ENCODE measurements at places on chromosomes 3 and 15.

DNA sequence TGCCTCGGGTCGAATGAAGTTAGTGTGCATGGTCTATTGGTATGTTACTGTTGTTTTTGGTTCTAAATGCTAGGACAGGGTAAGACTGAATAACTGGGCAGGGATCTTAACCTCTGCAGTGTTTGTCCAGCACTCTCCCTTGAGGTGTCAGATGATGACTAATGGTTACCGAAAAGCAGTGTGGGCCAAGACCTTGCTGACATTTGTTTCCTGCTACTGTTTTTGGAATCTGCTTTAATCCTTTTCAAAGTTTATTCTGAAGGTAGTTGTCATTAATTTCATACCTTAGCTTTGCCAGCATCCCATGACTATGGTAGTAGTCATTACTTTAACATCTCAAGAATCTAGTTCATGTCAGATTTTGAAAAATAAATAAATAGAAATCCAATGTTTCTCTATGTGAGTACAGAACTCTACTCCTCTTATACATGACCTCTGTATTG, 117.0 kb downstream of the P3H2 start:
- peak; percentile 12 for DNase-seq

DNA sequence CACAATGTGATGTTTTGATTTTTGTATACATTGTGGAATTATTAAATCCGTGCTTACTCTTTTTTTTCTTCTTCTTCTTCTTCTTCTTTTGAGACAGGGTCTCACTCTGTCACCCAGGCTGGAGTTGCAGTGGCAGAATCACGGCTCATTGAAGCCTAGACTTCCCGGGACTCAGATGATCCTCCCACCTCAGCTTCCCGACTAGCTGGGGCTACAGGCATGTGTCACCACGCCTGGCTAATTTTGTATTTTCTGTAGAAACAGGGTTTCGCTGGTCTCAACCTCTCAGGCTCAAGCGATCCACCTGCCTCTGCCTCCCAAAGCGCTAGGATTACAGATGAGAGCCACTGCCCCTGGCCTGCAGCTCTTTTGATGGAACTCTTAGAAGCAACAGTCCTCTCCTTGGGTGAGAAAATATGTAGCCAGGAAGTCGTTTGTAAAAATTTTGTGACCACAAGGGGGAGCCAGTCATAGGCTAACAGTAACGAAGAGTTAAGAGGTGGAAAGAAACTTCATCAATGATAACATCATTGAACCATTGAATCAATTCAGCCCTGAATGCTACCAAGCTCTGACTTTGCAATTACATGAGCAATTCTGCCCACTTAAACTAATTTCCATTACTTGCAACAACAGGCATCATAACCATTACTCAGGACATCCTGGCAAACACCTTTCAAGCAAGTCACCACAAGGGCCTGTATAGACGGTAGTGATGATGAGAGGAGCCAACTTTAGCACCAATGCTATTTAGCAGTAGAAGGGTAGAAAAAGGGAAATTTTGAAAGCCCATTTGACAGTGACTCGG, 16.7 kb upstream of the CMTM7 start:
- DNase-seq = no peak

GRCh38 chr3:335240-335639, 138.7 kb downstream of the CHL1 start:
- no peak for DNase-seq

DNA sequence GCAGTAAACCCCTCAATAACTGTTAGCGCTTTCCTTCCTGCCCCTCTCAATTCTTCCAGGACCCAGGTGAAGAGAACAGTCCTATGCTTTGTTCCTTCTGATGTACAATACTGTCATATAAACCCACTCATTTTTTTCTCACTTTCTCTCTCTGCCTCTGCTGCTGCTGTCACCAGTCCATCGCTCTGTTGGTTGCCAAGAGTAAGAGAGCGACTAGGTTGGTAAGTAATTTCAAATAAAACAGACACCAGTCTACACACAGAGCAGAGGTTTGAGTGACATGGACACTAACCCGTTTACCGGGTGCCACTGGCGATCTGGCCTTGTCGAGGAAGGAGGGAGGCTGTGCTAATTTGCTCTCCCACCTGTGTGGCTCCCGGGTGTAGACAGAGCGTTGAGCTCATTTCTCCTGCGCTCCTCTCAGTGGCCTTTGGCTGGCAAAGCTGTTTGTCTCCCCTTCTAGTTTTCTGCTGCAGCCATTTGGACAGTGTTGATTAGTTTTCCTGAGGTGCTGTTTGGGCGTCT, 215.4 kb downstream of the THSD4 start:
- no peak for DNase-seq

DNA sequence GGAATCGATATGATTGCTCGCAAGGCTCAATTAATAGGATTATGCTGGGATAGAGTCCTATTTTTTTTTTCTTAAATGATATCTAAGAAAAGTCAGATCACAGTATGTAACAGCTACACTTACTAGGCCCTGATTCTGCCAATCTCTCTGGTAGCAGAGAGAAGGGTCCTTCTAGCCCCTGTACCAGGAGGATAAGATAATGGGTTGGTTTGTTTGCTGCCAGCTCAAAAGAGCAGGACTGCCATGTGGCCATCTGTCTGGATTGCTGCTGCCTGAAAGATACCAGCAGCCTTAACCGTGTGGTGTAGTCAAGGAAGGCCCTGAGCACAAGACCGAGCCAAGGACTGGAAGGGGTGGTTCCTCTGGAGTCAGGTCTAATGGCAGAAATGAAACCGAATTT, 236.4 kb downstream of the KLF13 start:
- DNase-seq = no peak

DNA sequence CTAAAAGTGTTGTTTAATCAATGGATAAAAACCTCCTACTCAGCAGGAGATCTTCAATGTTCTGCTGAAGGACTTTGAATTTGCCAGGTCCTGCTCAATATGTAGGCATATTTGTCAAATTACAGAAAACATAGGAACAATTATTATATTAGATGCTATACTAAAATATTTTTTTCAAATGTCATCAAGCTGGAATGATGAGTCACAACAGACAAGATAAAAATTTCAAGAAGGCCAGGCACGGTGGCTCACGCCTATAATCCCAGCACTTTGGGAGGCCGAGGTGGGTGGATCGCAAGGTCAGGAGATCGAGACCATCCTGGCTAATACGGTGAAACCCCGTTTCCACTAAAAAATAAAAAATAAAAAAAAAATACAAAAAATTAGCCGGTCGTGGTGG, 68.0 kb downstream of the AQP9 start:
- DNase-seq = no peak

GRCh38 chr3:14244521-14245247, 66.1 kb downstream of the LSM3 start:
- no peak for DNase-seq

- no peak for DNase-seq
Observed at GRCh38 chr3:10017636-10018292, 8.5 kb upstream of the FANCD2 start.

DNA sequence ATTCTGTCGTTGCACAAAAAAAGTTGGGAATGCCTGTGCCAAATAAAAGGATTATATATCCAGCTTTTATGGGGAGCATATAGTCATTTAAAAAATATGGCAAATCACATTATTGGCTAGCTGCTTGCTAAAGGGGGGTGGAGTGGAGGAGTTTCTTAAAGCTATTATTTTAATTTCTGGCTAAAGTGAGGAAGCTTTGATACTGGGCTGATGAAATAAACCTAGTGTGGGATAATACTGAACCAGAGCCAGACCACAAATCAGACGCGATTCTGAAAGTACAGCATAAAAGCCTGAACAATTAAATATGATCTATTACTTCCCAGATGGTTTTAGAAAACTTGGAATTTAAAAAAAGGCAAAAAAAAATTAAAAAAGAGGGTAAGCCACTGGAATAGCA, 14.4 kb downstream of the POLR2M start:
- peak; percentile 30 for DNase-seq

- DNase-seq = no peak
Observed at GRCh38 chr15:94610485-94610884, 379.1 kb downstream of the MCTP2 start.

DNA sequence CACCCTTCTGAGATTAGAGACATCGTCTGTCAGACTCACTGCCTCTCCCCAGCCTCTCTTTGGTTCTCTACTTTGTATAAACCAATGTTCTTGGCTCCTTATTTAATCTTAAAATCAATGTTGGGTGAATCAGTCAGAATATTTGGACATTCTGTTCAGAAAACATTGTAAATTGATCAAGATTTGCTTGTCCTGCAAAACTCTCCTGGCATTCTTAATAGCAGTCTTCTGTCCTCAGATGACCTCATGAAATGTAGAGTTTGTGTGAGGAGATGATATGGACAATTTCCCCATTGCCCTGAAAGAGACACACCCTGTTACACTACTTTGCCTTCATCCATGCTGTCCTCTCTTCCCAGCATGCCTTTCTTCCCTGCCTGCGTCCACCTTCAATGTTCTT, 33.6 kb downstream of the CD200R1L start:
- DNase-seq = no peak

DNA sequence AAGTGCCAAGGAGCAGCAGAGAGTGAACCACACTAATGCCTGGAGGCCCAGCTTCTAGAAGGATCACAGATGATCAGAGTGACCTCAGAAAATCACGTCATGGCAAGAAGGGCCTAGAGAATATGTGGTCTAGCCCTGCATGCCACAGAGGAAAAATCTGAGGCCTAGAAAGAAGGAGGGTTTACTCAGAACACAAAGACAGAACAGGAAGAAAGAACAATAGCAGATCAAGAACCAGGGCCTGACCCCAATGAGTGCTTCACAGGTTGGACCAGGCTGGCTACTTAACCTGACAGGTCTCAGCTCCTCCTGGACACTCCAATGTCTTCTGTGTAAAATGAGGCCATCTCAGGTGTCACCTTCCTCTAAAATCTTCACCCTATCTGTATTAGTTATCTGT, 14.2 kb downstream of the RAB6B start:
- DNase-seq = no peak

- DNase-seq = no peak
Observed at GRCh38 chr15:40762919-40763800, 708 bp upstream of the GCHFR start.

GRCh38 chr3:69282181-69282580, 103.7 kb downstream of the FRMD4B start:
- DNase-seq = no peak

DNA sequence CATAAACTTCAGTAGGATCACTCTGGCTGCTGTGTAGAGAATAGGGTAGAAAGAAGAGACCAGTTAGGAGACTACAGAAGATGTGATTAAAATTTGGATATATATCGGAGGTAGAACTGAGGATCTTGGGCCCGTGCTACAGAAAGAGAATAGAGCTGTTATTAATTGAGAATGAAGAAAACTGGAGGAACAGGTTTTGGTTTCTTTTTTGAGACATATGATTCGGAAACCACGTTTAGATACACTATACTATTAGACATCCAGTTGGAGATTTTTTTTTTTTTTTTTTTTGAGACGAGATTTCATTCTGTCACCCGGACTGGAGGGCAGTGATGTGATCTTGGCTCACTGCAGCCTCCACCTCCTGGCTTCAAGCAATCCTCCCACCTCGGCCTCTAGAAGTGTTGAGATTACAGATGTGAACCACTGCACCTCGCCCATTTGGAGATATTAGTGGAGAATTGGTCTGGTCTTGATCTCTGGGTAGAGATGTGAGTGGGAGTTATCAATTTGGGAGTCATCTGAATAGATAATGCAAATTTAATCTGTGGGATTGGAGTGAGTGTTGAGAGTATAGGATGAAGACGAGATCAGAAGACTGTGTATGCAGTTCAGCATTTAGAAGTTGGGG, 50.9 kb downstream of the TCF12 start:
- DNase-seq = no peak

GRCh38 chr3:197516517-197516889, 39.3 kb downstream of the BDH1 start:
- peak; percentile 23 for DNase-seq

DNA sequence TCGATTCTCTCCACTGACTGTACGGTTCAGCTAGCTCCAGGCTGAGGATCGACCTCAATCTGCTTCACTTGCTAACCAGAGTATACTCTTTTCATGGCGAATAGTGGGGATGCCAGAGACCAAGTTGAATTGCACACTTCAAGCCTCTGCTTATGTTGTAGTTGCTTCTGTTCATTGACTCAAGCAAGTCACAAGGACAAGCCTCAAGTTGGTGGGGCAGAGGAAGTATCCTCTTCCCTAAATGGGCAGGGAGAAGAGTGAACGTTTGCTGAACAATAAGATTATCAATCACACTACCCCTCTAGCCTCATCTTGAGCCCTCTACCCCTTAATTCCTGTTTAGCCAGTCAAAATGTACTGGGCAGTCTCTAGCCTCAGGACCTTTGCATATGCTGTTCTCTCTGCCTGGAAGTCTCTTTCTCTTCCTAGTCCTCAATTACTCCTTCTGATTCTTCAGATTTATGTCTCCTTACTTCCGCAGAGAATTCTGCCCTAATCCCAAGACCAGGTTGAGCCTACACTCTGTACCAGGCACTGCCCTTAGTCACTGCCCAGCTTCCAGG, 390.4 kb upstream of the PROK2 start:
- no peak for DNase-seq

GRCh38 chr3:185912512-185912911, 25.3 kb downstream of the TRA2B start:
- DNase-seq = no peak

GRCh38 chr3:39601241-39601640, 133.8 kb downstream of the MOBP start:
- DNase-seq = no peak

GRCh38 chr3:141485641-141486495, 959 bp upstream of the RASA2 start:
- DNase-seq = no peak

- no peak for DNase-seq
Observed at GRCh38 chr3:134927599-134927998, 132.5 kb downstream of the EPHB1 start.

DNA sequence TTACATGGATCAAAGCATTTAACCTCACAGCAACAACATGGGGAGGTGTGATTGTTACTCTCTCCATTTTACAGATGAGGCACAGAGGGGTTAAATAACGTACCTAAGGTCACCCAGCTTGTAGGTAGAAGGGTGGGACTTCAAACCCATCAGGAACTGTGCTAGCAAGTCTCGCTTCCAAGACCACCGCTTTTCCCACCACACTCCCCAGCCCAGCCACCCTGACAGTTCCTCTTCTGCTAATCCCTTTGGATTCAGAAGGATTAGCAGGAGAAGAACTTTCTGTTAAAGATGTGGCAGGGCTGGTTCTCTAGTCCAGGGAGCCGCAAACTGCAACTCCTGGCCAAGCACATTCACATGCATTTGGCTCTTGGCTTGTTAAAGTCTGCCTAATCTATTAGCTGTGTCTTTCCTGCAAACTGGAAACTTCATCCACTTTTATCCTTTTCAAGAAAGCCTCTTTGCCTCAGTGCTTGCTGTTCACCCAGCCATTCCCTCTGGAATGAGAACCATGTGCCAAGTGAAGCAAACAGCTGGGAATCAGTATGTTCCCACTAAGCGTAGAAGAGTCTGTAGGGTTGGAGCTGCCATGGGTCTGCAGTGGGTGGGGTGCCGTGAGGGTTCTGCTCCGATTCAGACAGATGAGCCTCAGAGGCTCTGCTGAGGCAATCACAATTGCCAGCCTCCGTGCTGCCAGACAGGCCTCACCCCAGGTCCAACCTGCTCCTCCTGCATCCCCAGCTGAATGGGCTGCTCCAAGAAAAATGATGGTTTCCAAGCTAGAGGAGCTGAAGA, 44.6 kb downstream of the POMGNT2 start:
- no peak for DNase-seq
